ENCODE measurements at places on chromosomes 13 and 19. TPM values are rescaled to one million over a fixed set of nuclear protein-coding genes. Genes with fewer than 3 reads are reported as not detected.

BST2 gene
- 138 TPM for total RNA-seq

ZNF571 gene
- total RNA-seq = 13.6 TPM

C19orf73 gene
- total RNA-seq = 4.6 TPM

GPR180 gene
- 8.1 TPM for total RNA-seq

PCDH9 gene
- total RNA-seq = 0.62 TPM

IGFL3 gene
- not detected for total RNA-seq

PLK5 gene
- total RNA-seq = not detected

LILRA1 gene
- total RNA-seq = not detected

FREM2 gene
- not detected for total RNA-seq

ADAMTS10 gene
- total RNA-seq = 4.7 TPM

C19orf18 gene
- not detected for total RNA-seq

AMH gene
- total RNA-seq = 4.1 TPM

MAP4K1 gene
- total RNA-seq = 0.30 TPM

CFAP97D2 gene
- total RNA-seq = not detected

FFAR1 gene
- total RNA-seq = not detected

CILP2 gene
- total RNA-seq = 0.66 TPM

WDR88 gene
- total RNA-seq = not detected

LGALS7B gene
- not detected for total RNA-seq

KLK13 gene
- total RNA-seq = not detected

CUL4A gene
- total RNA-seq = 157 TPM

TIMM44 gene
- 132 TPM for total RNA-seq

LMTK3 gene
- total RNA-seq = not detected

LCP1 gene
- total RNA-seq = 0.63 TPM

ATP13A1 gene
- 70.8 TPM for total RNA-seq

DPF1 gene
- 6.9 TPM for total RNA-seq

KANK3 gene
- total RNA-seq = 0.20 TPM

GPX4 gene
- 293 TPM for total RNA-seq

ZNF415 gene
- total RNA-seq = not detected
